ENCODE measurements at places on chromosomes 7 and 10.
A peak's percentile ranks its signal among the peaks of the same experiment; 100 is the strongest.

DNA sequence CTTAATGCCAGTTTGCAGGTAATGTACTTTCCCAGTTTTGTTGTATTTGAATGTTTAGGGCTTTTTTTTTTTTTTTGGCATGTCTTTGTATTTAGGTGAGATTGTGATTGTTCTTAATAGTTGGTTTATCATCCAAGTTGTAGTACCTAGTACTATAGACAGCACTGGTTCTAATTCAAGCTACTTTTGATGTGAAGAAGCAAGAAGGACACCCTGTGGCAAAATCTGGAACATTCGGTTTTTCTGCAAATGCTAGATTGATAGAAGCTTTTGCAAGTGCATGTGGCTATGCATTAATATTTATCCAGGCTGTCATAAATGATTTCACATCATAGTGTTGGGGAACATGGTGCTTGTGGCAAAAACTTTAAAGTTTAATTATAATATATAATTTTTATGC lies 248.9 kb downstream of the FOXP2 start:
- no peak for DNase-seq

DNA sequence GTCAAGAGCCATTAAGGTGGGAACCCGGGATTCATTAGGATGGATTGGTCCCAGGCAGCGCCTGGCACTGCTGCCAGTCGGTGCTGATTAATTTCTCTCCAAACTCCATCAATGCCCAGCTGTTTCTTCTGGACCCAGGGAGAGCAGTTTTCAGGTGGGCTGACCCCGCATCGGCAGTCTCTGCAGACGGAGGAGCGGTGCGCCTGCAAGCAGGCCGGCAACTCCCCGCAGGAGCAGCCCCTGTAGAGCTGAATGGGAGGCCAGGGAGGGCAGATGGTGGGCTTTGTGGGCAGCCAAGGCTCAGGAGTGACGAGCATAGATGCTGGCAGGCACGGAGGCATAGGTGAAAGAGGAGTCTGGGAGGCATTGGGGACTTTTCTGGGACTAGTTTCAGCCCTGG lies 56.5 kb downstream of the CDH23 start:
- no peak for DNase-seq

- DNase-seq = no peak
These were observed 210.3 kb downstream of the DNAJB6 start for GRCh38 chr7:157547102-157547501.

- DNase-seq = no peak
These were observed 14.6 kb downstream of the FLNC start for GRCh38 chr7:128844777-128845311.

DNA sequence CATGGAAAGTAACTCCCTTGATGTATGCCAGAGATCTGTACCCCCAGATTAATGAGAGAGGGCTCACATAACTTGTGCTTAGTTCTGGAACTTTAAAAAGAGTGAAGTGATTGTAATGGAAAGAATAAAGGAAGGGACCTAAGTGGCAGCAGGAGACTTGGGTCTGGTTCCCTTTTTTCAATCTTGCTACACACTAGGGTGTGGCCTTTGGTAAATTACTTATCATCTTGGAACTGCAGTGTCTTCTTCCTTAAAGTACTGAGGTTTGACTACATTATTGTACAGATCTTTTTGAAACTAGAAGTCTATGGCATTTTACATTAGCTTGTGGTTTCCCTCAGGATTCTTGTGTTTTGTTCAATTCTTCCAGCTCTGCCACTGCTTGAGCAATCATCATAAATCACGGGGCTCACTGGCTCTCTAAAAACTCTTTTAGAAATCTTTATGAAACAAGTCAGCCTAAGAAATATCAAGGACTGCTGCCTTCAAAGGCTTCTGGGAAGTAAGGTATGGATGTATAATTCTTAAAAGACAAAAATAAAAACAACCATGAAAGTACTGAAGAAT lies 22.5 kb upstream of the CHRM2 start:
- no peak for DNase-seq

GRCh38 chr7:51543801-51544553 lies 227.4 kb upstream of the COBL start:
- DNase-seq = no peak

DNA sequence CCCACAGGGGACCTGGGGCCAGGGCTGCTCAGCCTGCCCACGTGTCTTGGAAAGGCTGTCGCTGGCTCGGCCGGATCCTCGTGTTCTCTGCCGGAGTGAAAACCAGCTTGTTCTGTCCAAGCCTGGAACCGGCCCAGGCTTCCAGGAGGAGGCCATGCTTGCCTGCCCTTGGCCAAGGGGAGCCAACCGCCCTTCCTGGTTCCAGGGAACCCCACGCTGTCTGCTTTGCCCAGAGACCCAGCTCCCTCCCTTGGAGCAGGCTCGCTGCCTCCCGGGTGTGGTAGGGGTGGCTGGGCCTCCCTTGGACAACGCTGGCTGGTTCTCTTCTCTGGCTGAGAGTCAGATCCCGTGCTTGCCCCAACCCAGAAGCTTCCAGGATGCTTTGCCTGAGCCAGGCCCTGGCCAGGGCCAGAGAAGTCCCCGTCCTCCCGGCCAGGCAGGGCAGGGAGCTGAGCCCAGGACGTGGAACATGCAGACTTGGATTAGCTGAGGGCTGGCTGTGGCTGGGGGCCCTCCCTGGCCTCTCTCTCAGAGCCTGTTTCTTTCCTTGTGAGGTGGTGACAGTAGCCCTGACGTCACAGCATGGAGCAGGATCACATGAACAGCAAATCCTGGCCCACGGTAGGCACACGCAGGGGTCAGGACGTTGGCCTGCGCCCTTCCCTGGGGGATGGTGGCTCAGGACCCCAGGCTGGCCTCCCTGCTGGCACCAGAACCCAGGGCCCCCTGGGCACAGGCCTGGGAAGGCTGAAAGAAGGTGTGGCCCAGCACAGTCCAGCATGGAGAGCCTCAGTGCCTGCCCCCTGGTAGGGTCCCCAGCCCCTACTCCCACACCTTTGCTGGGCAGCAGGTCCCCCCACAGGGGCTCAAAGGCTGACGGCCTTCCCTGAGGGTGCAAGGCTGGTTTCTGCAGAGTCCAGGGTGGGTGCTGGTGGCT lies 67.5 kb downstream of the PWWP2B start:
- no peak for DNase-seq

DNA sequence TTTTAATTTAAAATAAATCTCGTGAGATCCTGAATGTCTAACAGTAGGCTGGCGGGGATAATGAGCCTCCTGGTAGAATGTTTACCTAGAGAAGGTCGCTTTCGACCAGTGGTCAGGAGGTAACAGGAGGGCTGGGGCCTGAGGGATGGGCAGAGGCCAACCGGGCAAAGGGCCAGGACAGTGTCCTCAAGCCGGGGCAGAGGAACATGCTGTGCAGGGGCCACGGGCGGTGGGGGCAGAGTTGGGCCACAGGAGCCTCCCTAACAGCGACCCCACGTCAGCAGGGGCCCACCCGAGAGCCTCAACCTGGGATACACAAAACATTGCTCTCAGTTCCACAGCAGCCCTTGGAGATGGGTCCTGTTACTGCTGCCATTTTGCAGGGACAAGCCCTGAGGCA lies 14.5 kb downstream of the CFAP46 start:
- DNase-seq = no peak

- DNase-seq = no peak
These were observed 10.0 kb downstream of the ZNF800 start for GRCh38 chr7:127382301-127383085.

- peak; percentile 47 for DNase-seq
These were observed 47.8 kb downstream of the CPEB3 start for GRCh38 chr10:92242910-92243671.

DNA sequence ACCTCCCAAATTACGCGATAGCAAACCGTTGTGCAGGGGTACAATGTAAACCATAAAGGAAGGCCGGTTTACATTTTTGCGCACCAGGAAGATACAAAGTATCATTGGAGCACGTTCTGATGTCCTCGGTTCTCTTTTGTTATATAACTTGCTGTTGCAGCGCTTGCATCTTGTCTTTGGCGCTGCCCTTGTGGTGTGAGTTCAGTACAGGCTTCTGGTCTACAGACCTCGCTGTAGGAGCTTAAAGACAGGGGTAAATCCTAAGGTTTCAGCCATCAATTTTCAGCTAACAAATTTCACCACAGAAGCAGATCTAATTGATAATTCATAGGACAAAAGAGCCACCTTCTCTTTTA lies 1.5 kb upstream of the MKX start:
- no peak for DNase-seq

All from iPS DF 19.7 (cell line).